ENCODE measurements at places on chromosomes 1 and 21.

- no peak for DNase-seq
Observed at GRCh38 chr1:15088281-15088971, 65.1 kb upstream of the TMEM51 start.

- DNase-seq: no peak
Observed at GRCh38 chr1:230429067-230429735, 3.1 kb upstream of the PGBD5 start.

- no peak for DNase-seq
Observed at GRCh38 chr1:59071876-59072582, 224.9 kb upstream of the FGGY start.

DNA sequence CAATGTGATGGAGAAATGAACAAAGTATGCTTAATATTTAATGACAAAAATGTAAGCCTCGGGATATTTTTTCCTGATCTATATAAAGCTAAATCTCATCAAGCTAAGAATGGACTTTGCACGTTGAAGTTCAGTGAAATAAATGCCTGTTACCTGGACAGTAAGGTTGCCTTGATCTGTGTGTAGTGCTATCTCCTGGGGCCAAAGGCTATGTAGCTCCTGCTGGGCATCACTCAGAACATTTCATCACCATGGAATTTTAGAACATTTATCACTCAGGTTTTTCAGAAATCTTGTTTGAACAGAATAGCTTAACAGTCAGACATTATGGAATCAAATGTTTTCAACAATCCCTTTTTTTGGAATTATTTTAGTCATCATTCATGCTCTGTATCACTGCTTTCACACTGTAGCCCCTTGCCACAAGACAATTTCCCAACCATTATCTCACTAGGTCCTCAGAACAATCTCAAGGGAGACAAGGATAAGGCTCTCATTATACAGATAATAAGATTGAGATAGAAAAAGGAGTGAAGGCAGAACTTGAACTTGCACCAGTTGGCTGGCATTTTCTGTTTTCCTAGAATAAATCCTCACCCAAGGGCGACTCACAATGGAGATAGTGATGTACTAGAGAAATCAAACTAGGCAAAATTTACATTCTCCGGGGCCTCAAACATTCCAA lies 3.7 kb downstream of the OR10J1 start:
- DNase-seq: no peak

GRCh38 chr1:30418061-30418938 lies 305.1 kb downstream of the MATN1 start:
- DNase-seq: no peak

- no peak for DNase-seq
Observed at GRCh38 chr21:41029571-41029970, 138.4 kb upstream of the BACE2 start.

DNA sequence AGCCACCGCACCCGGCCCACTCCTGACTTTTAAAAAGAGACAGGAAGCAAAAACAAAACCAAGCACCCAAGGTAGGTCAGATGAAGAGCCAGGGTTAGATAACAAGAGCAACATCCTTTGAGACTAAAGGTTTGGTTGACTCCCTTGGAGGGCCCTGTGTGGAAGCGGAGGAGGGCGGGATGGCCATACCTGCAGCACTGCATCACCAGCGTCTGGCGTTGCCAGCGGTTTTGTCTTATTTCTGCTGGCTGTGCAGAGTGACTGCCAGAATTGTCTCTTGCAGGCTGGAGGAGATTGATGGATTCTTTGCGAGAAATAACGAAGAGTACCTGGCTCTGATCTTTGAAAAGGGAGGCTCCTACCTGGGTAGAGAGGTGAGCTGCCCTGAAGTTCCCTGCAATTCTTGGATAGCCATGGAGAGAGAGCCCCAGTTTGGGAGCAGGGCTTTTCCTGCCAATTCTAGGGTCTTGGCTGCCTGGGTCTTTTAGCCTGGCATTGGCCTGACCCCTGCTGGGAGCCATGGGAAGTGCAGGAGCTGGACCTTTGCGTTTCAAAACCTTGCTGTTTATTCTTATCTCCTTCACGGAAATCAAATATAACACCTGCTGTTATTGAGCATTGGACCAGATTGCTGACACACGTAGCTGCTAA lies 24.0 kb downstream of the QSOX1 start:
- DNase-seq: peak; percentile 59

GRCh38 chr1:244836584-244836983 lies 1.1 kb downstream of the COX20 start:
- DNase-seq: no peak

DNA sequence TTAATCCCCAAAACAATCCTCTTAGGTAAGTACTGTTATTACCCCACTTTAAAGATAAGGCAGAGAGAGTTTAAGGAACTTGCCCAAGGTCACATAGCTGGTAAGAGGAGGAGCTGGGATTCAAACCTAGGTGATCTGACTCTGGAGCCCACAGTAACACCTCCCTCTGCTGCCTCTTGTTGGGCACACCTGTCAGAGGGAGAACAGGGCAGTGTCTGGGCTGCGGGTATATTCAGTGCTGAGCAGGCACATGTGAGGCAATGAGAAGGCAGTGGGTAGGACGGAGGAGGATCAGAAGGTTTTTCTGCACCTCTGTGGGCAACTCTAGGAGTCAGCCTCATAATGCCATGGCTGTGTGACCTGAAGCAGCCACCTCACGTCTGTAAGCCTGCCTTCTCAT lies 1.8 kb downstream of the HPCA start:
- DNase-seq: no peak

- no peak for DNase-seq
Observed at GRCh38 chr1:168825820-168826219, 96.8 kb upstream of the DPT start.

- DNase-seq: no peak
Observed at GRCh38 chr1:218209351-218209861, 75.7 kb upstream of the RRP15 start.

DNA sequence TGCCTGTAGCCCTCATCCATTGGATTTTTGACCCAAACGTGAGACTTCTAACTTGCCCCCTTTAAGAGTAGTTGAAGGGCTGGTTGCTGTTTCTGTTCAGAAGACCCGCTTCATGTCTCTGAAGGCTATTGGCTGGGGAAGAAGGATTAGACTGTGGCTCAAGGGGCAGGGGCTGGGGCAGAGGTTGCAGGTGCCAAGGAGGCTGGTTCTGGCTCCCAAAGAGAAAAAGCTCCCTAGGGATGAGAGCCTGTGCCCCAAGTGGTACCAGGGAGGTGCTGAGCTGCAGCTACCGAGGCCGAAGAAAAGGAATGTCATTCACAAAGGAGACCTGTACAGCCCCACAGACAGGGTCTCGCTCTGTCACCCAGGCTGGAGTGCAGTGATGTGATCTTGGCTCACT lies 5.8 kb downstream of the WNT3A start:
- DNase-seq: no peak

- no peak for DNase-seq
Observed at GRCh38 chr1:70459496-70460225, 48.6 kb downstream of the CTH start.

GRCh38 chr21:26001356-26001755 lies 169.2 kb downstream of the APP start:
- no peak for DNase-seq

- no peak for DNase-seq
Observed at GRCh38 chr1:116971965-116972673, 29.4 kb upstream of the CD101 start.

DNA sequence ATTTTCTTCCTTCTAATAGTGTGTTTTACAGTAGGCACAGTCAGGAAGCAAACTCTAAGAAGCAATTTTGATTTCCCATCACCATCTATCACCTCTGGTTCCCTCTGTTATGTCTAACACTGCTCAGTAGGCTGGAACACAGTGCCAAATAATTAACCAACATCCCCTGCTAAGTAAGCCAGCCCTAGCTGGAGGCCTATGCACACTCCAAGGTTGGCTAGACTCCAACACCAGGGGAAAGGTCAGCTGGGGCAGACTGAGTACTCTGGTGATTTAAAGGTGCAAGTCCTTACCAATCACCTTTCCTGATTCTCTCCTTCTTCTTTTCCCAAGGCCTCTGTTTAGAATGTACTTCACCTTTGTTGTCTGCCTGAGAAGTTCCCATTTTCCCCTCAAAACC lies 46.5 kb upstream of the BEND5 start:
- no peak for DNase-seq

GRCh38 chr1:98794196-98794886 lies 132.8 kb downstream of the SNX7 start:
- DNase-seq: peak; percentile 21

GRCh38 chr1:162003830-162004215 lies 19.8 kb downstream of the OLFML2B start:
- no peak for DNase-seq

- no peak for DNase-seq
Observed at GRCh38 chr1:230211436-230212145, 144.6 kb downstream of the GALNT2 start.

- no peak for DNase-seq
Observed at GRCh38 chr21:46124083-46124925, 26.4 kb downstream of the COL6A2 start.

DNA sequence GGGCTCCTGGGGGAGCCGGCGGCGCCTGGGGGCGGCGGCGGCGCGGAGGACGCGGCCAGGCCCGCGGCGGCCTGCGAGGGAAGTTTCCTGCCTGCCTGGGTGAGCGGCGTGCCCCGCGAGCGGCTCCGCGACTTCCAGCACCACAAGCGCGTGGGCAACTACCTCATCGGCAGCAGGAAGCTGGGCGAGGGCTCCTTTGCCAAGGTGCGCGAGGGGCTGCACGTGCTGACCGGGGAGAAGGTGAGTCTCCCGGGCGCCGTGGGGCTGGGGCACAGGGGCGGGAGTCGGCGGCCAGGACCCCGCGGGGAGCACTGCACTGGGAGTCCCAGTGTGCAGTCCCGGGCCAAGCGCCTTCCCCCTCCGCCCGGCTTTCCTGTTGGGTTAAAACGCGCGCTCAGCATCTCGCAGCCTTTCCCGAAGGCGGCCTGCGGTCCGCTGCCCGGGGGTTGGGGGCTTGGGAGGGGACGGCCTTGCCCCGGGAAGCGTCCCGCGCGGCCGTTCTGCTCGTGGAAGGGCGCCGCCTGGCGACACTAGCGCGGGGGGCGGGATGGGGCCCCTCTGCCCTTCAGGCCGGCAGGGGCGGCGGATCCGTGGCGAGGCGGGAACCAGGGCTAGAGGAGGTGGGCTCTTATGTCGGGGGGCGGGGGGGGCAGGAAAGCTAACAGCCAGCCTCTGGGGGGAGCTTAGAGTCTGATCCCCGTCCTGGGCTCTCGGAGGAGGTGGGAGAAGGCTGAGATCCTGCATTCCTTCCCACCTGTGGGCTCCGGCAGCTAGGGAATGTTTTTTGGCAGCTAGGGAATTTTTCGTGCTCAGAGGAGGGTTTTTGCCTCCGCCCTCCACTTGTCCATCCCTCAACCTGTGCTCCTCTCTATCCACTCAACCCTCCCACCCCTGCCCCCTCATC lies 1.1 kb downstream of the HUNK start:
- DNase-seq: peak; percentile 13

- no peak for DNase-seq
Observed at GRCh38 chr1:233442026-233442780, 114.7 kb downstream of the MAP3K21 start.

GRCh38 chr1:107480548-107481415 lies 339.9 kb downstream of the NTNG1 start:
- DNase-seq: no peak

- DNase-seq: no peak
Observed at GRCh38 chr1:209641832-209642172, 10.4 kb downstream of the LAMB3 start.

- peak; percentile 48 for DNase-seq
Observed at GRCh38 chr1:109193653-109194590, 19.8 kb upstream of the SARS1 start.

- DNase-seq: no peak
Observed at GRCh38 chr1:173422456-173422976, 54.6 kb upstream of the PRDX6 start.

DNA sequence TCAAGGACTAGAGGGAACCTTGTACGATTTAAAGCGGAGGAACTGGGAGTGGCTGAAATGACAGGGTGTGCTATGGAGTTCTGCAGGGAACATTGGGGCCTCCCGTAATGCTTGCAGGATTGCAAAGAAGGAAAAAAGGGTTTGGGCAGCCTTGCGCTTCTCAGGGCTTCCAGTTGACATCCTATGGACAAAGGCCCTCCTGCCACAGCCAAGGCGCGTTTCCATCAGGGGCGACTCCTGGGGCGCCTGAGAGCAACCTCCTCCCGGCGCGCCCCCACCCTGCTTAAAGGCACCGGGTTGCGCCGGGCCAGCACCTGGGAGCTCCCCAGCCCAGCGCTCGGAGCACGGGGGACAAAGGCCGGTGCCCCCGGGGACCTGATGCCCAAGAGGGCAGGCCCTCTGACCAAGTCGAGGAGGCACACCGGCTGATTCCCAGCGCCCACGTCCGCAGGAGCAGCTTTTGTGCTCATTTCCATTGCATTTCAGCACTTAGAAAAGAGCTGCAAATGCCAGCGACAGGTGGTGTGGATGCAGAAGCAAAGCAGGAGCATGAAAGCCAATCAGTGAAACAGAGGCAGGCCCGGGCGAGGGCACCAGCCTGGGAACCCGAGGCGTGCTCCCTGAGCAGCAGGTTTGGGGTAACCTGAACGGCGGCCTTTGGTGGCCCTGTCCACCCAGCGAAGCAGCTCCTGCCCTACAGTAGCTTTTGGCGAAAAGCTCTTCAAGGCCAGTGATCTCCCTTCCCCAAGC lies 17.6 kb upstream of the RNF187 start:
- DNase-seq: no peak

- DNase-seq: no peak
Observed at GRCh38 chr21:15682186-15682895, 47.4 kb upstream of the USP25 start.

DNA sequence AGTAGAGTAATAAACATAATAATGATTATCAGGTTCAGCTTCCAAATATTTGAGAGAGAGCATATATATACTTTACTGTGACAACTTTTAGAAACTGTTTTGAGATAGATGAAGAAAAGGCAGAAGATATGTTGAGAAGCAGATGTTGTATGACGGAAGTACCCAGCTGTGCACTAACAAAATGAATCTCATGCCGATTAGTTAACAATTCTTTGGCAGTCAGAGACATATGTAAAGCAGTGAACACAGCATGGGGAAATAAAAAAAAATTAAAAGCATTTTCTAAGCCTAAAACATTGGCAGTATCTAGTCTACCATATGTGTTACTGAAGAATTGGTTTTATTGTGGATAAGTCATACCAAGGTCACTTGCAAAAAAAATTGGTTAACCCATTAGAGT lies 51.8 kb downstream of the MAGI3 start:
- DNase-seq: no peak

DNA sequence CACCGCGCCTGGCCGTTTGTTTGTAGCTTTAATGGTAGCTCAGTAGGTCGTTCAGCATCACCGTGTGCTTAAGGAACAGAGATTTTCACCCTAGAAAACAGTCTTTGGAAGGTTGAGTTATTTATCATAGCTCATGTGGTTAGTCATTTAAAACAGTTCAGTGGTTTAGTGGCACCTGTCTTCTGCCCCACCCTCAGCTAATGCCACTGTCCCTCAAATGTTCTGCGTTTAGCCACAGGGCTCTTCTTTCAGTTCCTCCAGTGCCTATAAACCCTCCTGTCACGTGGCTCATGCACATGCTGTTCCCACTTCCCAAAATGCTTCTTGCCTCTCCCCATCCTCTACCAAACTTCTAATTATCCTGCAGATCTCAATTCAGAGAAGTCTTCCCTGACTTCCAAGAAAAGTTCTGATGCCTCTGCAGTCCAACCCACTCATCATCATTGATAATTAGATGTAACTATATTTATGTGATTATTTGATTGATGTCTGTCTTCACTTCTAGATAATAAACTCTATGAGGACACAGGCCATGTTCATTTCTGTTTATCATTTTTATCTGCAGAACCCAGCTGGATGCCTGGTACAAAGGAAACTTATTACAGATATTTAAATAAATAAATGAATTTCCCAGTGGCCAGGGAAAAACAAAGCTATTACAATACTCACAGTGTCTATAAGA lies 14.4 kb upstream of the DIPK1A start:
- no peak for DNase-seq

- DNase-seq: no peak
Observed at GRCh38 chr1:246571953-246572352, 5.7 kb downstream of the CNST start.
